Left renal cortex interstitium (tissue), 4 donors: ENCODE measurements at places on chromosomes 1 and 21. TPM values are rescaled to one million over a fixed set of nuclear protein-coding genes. Genes with fewer than 3 reads are reported as not detected.

The BLACAT1 gene
- 2.1 TPM for polyA plus RNA-seq

The TNN gene
- polyA plus RNA-seq = 3.0 TPM

The KRTAP15-1 gene
- not detected for polyA plus RNA-seq

The OR2T33 gene
- not detected for polyA plus RNA-seq
